AML-193 (cell line): ENCODE measurements at places on chromosomes 7 and 10.
A peak's percentile ranks its signal among the peaks of the same experiment; 100 is the strongest.

GRCh38 chr10:106571192-106571946 is 593.1 kb downstream of the SORCS1 start:
- DNase-seq: peak; percentile 10

DNA sequence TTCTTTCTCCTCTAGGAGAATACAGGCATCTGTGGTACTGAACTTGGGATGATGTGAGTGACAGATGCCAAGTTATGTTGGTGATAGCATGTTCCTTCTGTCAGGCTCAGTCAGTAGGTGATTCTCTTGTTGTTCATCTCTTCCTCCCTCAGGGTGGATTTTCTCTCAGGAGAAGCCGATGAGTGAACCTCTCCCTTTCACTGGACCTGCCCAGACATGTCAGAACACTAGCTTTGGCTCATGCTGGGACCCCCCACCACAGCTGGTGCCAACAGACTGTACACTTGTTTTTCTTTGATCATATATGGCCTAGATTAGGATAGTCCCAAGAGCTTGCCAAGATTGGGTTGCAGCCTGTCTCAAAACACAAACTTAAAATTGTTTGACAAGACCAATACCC is 129.4 kb downstream of the BMPER start:
- no peak for DNase-seq

- DNase-seq: no peak
These were observed 6.0 kb downstream of the PPP1R9A start for GRCh38 chr7:94913391-94913790.

DNA sequence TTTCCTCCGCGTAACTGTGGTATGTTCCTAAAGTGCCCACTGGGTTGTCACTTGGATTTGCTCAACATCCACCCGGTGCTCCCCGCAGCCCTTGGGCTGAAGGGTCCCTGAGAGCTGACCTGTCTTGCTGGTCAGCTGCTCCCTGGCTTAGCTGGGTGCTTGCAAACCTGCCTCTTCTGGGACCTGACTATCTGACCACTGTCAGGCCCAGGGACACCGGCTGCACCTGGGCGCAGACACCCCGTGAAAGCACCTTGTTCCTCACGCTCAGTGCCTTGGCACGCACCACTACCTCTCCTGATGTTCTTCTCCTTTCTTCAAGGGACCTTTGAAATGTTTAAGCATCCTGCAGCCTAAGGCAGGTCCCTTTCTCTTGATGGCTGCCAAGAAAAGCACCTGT is 26.6 kb upstream of the LARP4B start:
- no peak for DNase-seq

- no peak for DNase-seq
These were observed 31.9 kb downstream of the SLC26A4 start for GRCh38 chr7:107692501-107692900.

DNA sequence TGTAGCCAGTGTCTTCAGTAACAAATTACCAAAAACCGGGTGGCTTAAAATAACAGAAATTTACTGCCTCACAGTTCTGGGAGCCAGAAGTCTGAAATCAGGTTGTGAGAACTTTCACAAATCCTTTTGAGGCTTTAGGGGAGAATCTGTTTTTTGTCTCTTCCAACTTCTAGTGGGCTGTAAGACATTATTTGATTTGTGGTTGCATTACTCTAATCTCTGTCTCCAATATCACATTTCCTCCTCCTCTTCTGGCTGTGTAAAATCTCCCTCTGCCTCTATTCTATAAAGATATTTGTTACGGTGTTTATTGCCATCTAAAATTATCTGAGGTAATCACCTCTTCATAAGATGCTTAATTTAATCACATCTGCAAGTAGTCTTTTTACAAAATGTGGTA is 1039.6 kb upstream of the LRRN3 start:
- DNase-seq: no peak

DNA sequence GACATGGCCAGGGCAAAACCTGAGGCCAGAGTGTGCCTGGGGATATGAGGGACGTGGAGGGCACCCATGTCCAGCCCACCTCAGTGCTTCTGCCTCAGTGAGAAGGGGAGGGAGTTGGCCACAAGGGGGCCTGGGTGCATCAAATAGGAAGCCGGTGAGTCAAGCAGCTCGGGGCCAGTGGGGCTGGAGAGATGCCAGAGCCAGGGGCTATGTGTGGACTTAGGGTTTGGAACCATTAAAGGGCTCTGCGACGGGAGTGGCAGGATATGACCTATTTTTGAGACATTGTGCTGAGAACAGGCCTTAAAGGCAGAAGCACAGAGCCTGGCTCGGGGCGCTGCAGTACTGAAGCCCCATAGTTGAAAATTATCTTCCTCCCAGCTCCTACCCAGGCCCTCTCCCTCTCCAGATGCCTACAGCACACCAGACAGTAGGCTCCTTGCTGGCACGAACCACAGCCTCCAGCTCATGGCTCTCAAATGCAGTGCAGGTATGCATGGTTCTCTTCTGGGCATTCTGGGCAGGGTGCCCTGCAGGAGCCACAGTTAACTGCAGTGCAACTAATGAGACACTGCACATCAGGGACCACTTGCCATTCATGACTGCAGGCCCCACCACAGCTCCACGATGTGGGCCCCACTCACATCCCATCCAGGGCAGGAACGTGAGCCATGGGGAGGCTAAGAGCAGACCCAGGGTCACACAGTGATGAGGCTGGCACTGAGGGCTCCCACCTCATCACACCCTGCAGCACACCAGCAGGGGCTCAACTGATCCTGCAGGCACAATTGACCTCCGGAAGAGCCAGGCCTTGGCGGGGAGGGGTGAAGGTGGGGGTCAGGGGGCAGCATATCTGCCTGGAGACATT is 7.2 kb upstream of the PGAM2 start:
- peak; percentile 26 for DNase-seq
